Germinal center (tissue), 1 donor: ENCODE measurements at places on chromosomes 11 and 22.

DNA sequence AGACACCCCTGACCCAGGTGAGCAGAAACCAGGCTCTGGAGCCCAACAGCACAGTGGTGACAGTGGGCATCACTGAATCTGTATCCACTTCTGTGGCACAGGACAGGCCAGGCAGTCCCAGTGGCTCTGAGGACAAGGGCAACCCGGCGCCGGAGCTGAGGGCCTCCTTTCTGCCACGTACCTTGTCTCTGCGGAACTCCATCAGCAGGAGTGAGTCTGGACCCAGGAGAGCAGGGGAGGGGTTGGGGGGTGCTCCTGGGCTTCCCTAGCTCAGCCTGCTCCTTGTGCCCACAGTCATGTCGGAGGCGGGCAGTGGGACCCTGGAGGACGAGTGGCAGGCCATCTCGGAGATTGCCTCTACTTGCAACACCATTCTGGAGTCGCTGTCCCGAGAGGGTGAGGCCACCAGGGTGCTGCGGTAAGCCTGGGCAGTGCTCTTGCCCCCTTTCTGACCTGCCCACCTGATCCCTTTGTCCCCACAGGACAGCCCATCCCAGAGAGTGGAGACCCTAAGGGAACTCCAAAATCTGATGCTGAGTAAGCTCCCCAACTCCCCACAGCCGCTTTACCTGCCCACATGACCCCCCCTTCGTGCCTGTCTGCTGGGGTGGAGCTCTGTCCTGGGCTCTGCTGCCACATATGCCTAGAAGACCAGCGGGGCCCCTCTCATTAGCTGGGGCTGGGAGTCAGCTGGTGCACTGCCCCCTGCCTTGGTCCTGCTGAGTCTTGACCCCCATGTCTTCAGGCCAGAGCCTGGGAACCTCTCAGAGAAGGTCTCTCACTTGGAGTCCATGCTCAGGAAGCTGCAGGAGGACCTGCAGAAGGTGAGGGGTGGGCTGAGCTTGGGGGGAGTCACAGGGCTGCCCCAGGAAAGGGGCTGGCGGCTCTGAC, 12.0 kb downstream of the SIPA1 start:
- DNase-seq, result no peak

DNA sequence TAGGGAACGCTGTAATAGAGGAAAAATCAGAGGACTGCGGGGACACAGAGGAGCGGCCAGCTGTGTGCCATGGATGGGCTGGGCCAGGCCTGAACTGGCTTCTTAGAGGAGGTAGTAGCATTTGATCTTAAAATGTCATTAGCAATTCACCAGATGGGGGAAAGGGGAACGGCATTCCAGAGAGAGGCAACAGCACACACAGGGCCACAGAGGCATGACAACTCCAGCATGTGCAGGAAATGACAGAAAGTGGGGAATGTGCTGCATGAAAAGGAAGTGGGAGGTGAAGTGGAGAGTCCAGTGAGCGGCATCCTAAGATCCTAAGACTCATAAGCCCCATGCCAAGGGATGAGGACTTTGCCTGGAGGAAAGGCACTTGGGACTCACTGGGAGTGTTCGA, 69.0 kb downstream of the UBASH3B start:
- no peak for DNase-seq

- peak; percentile 47 for DNase-seq
Observed at GRCh38 chr22:22773979-22774604, 113.5 kb upstream of the IGLL5 start.

- DNase-seq, result peak; percentile 52
Observed at GRCh38 chr22:37896181-37896592, 9.9 kb upstream of the MICALL1 start.

DNA sequence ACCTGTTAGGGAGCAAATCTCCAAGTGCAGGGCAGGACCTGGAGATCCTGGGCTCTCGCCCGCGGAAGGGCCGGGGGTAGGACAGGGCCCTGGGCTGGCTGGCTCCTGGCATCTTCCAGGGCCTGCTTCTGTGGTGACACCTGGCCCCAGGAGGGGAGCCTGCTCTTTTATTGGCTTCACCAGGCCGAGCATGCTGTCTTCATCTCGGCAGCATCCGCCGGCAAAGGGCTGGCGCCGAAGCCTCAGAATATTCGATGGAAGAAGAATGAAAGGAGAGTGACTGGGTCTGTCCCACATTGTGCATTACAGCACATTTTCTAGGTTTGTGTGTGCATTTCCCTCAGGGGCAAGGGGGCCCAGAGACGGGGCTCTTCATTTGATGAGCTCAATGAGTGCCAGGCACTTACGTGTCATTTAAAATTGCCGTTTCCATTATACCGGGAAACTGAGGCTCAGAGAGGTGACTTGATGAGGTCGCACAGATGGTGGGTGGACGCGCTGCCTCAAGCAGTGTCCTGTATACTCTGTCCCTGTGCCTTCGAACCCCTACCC, 70.0 kb downstream of the RBX1 start:
- DNase-seq, result no peak

DNA sequence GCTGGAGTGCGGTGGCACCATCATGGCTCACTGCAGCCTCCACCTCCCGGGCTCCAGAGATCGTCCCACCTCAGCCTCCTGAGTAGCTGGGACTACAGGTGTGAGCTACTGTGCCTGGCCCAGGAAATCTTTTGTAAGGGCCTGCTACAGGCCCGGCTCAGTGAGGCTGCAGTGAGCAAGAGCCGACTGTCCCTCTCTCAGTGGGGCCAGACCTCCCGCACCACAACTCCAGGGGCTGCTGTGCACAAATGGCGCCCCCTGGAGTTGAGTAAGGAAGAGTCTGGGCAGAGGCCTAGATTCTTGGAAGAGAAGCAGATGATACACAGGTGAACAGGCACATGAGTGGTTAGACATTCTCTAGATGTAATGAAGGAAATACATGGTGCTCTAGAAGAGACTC, 7.0 kb downstream of the SERHL2 start:
- DNase-seq, result no peak

DNA sequence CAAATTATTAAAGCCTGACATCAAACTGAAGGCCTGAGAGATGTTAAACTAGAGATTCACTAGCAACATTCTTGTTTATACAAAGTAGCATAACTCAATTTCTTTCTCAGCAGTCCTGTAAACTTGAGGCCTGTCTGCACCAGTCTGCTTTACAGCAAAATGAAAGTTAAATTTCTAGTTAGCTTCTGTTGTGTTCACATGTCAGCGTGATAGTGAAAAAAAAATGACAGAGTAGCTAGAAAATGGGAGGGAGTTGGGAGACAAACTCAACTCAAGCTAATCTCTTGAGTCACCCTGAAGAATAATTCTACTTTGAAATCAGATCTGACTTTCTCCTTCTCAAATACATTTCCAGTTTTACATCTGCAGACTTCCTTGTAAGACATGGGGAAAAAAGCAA, 6.5 kb downstream of the RBFOX2 start:
- no peak for DNase-seq

GRCh38 chr11:33248416-33248971, 8.7 kb upstream of the HIPK3 start:
- DNase-seq, result no peak

GRCh38 chr11:22069844-22070243, 123.0 kb upstream of the ANO5 start:
- no peak for DNase-seq

DNA sequence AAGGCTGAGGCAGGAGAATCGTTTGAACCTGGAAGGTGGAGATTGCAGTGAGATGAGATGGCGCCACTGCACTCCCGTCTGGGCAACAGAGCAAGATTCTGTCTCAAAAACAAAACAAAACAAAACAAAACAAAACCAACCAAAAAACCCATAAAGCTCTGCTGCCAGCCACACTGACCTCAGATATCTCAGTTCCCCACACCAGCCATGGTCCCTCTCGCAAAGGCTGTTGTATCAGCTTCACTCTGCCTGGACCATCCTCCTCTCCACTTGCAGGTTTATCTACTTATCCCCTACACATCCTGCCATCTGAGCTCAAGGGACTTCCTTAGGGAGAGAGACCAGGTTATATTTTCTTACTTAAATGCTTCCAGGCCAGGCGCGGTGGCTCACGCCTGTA, 11.1 kb downstream of the BACE1-AS start:
- DNase-seq, result no peak

DNA sequence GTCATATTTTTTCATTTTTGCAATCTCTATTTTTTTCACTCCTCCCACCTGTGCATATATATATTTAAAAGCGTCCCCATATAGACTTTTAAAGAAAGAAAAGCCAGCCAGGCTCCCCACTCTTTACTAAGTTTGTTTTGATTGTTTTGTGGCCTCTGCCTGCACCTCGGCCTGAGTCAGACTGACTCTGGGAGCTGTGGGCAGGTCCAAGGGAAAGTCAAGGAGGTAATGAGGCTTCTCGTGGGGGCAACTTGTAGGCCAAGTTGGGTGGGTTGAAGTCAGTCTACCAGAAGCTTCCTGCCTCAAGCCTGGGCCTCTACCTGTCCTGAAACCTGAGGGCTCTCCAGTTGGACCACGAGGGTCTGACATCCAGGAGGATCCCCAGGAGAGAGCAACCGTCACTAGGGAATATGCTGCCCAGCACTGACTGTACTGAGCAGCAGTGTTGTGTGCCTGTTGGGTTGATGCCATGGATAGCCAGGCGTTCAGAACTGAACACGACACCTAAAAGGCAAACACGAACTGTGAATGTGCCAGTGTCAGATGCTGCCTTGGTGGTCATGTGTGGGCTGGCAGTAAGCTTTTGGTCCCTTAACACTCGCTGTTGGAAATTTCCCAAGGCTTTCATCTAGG, 58.8 kb downstream of the BMAL1 start:
- no peak for DNase-seq

DNA sequence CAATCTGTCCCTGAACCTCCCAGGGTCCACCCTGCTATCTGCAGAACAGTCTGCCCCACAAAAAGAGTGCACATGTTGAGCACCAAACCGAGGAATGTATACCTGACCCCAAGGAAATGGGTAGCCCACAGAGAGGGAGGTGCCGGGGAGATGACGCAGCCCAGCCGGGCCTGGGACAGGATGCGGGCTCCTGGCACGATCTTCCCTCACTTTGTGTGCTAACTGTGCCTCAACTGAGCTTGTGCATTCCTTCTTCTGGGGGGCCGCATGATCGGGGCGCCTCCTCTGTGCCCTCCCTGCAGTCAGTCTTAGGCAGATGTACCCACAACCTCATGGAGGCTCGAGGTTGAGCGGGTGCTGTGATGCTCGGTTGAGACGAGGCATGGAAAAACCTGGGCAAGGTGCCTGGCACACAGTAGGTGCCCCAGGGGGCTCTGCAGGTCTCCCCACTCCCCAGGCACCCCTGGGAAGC, 2.4 kb downstream of the GAS2L1 start:
- DNase-seq, result peak; percentile 6

GRCh38 chr11:116310226-116310625, 462.6 kb downstream of the BUD13 start:
- DNase-seq, result no peak

DNA sequence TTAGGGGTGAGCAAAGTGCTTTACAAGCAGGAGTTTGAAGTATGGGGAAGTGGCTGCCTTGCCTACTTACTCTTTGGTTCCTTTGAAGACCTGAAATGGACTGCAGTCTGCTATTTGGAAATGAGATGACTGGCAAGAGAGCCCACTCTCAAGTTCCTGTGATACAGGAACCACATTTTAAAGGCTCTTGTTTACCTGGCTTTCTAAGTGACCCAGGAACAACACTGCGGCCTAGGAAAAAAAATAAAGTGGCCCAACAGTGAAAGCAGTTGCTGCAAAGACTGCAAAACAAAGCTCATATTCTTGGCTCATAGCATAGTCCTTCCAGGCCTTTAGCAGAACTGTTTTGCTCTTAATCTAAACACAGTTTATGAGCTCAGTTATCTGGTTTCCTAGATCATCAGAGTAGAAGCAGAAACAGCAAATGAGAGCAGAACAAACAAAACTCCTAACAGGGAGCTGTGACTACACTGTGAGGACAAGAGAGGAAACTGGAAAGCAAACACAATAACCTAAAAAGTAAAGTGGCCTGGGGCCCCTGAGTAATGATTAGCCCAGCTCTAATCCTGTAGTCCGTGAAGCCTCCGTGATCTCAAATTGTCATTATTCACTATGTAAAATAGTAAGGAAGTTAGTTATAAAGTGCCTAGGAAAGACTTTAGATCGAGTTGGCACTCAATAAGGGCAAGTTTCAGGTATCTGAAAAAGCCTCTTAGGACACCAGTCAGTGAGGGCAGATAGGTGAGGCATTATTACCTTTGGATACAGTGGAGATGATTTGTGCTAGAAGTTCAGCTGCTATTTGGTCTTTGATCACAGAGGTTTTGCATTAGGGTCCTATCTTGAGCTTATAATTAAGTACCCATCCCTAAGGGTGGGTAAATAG, 11.5 kb downstream of the CCDC117 start:
- no peak for DNase-seq

- no peak for DNase-seq
Observed at GRCh38 chr11:1009991-1010390, 26.5 kb downstream of the MUC6 start.

GRCh38 chr11:110029714-110030113, 63.5 kb upstream of the ZC3H12C start:
- DNase-seq, result no peak

DNA sequence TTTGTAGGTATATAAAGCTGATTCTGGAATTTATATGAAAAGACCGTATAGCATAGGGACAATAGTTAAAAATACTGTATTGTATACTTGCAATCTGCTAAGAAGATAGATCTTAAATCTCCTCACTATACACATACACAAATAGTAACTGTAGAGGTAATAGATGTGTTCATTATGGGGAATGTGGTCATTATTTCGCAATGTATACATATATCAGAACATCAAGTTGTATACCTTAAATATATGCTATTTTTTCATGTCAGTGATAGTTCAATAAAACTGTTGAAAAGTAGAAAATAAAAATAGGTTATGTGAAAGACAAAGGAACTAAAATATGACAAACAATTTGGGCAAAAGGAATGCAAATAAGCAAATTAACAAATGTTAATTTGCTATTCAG, 35.2 kb upstream of the LIN7C start:
- DNase-seq, result no peak

DNA sequence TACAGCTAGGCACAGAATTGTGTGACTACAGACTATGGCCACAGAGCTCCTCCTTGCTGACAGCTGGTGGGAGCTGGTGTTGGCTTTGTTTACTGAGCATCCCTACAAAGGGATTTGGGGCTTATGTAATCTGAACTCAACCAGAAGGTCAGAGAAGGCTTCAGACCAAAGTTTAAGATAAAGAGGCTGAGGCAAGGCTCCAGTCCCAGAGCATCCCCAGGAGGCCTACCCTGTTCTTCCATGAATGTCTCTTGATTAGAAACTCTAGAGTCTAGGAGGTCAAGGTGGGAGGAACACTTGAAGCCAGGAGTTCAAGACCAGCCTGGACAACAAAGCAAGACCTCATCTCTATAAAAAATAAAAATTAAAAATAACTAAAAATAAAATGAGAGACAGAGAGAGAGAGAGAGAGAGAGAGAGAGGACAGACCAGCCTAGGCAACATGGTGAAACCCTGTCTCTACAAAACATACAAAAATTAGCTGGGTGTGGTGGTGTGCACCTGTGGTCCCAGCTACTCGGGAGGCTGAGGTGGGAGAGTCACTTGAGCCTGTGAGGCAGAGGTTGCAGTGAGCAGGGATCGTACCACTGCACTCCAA, 125.5 kb upstream of the SERPIND1 start:
- DNase-seq, result no peak

- DNase-seq, result no peak
Observed at GRCh38 chr11:102436976-102437375, 15.6 kb downstream of the TMEM123 start.
